ENCODE measurements at places on chromosomes 5 and 9. TPM values are rescaled to one million over a fixed set of nuclear protein-coding genes. Genes with fewer than 3 reads are reported as not detected.

The PCDHGC4 gene
- 2.4 TPM for total RNA-seq

The ZBED3 gene
- total RNA-seq: 6.5 TPM

GRCh38 chr5:6730407-6730806 is 17.2 kb downstream of the TENT4A start:
- DNase-seq: no peak

- DNase-seq: no peak
Measured at GRCh38 chr5:158414780-158415179, 555.8 kb upstream of the CLINT1 start.

GRCh38 chr9:127847178-127847510 is 7.3 kb downstream of the ENG start:
- DNase-seq: no peak

GRCh38 chr9:103902263-103902662 is 191.8 kb upstream of the SMC2 start:
- peak; percentile 46 for DNase-seq

The CDKN2B-AS1 gene
- not detected for total RNA-seq

DNA sequence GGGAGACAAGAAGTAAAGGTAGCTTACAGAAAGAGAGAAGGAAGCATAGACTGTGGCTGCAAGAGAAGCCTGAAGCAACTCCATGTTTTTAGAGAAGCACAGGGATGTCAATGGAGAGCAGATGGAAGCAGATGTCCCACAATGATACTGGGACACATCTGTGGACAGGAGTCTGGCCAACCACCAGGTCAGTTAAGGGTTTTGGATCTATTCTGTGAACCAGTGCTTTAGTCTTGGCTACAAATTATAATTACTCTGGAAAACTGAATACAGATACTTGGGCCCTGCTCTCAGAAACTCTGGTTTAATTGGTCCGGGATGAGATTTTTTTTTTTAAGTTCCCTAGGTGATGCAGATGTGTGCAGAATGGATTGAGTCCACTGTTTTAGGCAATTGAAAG is 592.8 kb downstream of the CSNK1G3 start:
- no peak for DNase-seq

DNA sequence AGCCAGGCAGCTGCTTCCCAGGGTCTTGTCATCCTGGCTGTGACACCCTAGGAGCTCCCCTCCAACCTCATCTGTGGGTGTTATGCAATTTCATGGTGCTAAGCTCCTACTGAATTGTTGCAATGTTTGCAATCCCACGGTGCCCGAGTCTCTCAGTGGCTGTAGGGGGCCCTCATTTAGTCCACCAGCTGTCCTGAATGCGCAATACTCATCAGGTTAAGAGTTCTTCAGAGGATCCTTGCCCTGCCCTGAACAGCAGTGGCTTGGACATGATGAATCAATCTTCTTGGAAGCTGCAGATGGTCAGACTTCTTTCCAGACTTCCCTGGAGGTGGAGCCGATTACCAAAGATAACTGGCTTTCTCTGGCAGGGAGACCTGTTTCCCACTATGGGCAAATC is 584.1 kb downstream of the CCDC171 start:
- DNase-seq: no peak

- no peak for DNase-seq
Measured at GRCh38 chr9:114757395-114757794, 48.4 kb downstream of the TNFSF15 start.

DNA sequence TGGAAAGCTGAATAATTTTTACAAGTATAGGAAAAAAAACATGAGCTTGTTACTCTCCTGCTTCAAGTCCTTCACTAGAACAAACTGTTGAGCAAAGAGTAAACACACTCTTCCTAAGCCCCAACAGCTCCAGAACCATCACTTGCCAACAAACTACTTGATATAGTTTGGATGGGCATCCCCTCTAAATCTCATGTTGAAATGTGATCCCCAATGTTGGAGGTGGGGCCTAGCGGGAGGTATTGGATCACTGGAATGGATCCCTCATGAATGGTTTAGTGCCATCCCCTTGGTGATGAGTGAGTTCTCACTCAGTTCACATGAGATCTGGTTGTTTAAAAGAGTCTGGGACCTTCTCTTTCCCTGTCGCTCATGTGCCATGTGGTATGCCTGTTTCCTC is 82.8 kb downstream of the PLPP1 start:
- DNase-seq: no peak

GRCh38 chr5:5141625-5142525 is 1.7 kb downstream of the ADAMTS16 start:
- DNase-seq: no peak

DNA sequence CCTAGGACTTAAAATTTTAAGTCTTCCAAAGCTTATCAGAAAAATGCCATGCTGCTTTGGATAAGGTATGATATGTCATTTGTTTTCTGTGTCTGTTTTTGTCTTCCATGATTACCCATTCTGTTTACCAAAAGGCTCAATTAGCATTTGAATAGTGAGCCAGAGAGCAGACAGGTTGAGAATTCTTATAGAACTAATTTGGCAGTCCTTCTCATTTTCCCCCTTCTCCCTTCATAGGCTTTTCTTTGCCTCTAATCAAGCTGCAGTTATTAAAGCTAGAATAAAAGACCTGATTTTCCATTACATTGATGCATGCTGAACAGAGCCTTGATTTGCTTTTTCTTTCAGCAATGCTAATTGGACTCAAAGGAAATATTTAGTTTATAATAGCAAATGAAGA is 993.0 kb downstream of the MAT2B start:
- no peak for DNase-seq

The PITX1 gene
- not detected for total RNA-seq

GRCh38 chr5:180830253-180831138 is 27.9 kb upstream of the MGAT1 start:
- DNase-seq: peak; percentile 86

DNA sequence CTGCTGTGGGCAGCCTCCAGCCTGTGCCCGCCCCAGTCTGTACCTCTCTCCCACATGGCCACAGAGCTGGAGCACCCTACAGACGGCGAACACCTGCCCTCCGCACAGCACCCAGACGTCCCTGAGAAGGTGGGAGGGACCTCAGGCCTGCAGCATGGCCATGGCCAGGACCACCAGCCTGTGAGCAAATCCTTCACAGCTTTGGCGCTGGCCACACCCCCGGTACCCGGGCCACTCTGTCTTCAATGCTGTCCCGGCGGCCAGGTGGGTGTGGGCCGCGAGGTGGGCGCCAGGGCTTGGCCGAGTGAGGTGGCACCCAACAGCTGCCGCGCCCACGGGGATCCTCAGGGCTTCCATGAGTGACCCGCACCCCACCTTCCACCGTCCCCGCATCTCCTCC is 18.7 kb downstream of the NOTCH1 start:
- no peak for DNase-seq

All from Right ventricle myocardium inferior (tissue), 1 donor.